Retinal pigment epithelial cell (primary cell): ENCODE measurements at places on chromosomes 11 and 22.

GRCh38 chr11:8241373-8242117 lies 22.1 kb downstream of the LMO1 start:
- DNase-seq: no peak

DNA sequence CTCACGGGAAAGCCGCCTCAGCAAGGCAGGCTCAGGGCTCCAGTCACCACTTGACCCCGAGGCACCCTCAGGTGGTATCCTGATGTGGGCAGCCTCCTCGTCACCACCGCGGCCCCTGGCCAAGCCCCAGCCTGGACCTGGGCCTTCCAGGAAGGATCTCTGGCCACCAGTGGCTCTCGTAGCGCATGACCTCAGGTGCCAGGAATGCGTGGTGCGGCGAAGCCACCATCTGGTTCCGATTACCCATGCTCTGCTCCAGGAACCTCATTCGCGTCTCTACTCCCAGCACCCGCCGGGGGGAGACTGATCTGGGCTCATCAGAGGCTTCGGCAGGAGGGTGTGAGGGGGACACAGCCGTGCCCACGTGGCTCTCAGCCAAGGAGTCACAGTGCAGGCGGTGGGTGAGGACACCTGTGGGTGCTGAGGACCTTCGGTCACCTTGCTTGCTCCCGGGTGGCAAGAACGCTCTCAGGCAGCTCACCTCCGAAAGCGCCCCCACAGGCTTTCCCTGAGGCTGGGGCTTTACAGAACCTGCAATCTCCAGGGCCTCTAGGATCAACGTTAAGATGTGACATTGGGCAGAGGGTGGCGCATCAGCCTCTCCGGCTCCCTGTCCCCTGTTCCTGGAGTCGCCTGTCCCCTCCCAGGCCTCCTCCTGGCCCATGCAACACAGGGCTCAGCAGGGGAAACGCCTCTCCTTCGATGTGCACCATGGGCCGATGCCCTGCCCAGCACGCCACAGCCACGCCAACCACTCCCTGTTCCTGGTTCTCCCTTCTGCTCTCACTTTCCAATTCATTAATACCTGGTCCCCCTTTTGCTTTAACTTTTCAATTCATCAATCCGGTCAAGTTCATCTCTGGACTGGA lies 39.0 kb downstream of the TBX1 start:
- no peak for DNase-seq

GRCh38 chr11:108019870-108020540 lies 11.3 kb downstream of the CUL5 start:
- no peak for DNase-seq

- no peak for DNase-seq
These were observed 8.3 kb upstream of the RIC3 start for GRCh38 chr11:8177136-8177535.
